HCT116 (cell line): ENCODE measurements at places on chromosomes 12 and 14.

DNA sequence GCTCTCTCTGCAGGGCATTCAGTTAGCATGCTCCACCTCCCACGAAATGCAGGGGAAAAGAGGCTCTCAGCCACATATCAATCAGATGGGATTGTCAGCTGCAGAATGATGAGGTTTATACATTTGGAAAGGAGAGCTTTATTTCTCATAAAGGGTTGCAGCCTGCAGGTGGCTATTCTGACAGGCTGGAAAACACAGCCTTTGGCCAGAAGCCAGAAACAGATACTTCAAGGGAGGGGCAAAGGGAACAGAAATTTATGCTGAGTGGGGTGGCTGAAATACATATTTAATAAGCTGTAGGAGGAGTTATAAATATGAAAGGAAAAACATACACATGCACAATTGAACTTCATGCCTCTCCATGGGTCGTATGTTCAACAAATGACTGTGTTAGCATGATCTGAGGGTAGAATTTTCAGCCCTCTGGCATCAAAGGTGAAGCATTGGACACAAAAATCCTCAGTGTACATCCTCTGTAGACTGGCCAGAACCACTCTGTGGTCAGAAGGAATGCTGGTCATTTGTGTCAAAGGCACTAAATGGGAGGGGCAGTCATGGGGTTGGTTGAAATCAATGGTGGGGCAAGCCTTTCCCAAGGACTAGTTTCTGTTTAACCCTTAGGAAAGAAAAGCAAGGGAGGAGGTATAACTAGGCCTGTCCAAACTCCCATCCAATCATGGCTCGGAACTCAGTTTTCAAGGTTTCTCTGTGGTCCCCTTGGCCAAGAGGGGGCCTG, 62.4 kb downstream of the TMX1 start:
- DNase-seq, result no peak
- no peak overlapping the region for H3K4me3 ChIP-seq
- no peak overlapping the region for H3K27ac ChIP-seq
- H3K4me1 ChIP-seq, result peaks cover 6% of the 10 kb centered on the region
- H3K27me3 ChIP-seq, result no peaks in the 10 kb centered on the region
- H3K36me3 ChIP-seq, result no peaks in the 10 kb centered on the region

DNA sequence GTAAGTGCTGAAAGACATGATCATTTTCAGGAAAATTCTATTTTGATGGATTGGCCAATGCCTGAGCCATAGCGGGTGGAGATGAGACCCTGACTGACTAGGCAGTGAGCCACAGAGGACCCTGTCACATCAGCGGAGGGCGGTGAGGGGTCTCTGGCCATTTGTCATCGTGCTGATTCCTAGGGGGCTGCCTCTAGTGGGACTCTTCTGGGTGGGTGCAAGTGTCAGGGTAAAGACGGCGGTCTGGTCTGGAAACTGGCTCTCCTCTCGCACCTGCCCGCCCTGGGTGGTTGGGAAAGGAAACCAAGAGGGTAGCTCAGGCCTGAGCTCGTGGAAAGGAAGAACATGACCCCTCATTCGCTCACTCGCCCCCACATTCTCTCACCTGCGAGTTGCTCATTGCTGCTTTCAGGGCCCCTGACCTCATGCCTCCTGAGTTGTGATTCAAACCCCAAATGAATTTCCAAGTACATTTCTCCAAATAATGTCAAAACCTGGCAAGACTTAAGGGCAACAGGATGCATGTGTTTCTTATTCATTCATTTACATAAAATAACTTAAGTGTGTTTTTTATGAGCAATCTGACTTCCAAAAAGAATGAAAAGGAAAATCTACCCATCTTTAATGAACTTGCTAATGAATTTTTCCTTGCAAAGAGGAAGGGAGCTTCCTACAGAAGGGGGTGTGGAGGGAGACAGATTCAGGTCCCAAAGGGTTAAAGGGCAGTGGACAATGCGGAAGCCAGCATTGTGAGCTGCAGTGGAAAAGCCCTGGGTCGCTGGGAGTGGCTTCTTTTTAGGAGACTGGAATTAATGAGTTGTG, 12.8 kb downstream of the MEG3 start:
- H3K36me3 ChIP-seq, result no peaks in the 10 kb centered on the region
- no peak overlapping the region for H3K4me3 ChIP-seq
- DNase-seq, result no peak
- no peaks in the 10 kb centered on the region for H3K27me3 ChIP-seq
- no peak overlapping the region for H3K27ac ChIP-seq
- no peaks in the 10 kb centered on the region for H3K4me1 ChIP-seq

- H3K27ac ChIP-seq, result no peak overlapping the region
- H3K27me3 ChIP-seq, result no peaks in the 10 kb centered on the region
- H3K4me1 ChIP-seq, result peaks cover 11% of the 10 kb centered on the region
Measured at GRCh38 chr12:91127306-91127705, 16.0 kb upstream of the LUM start.

GRCh38 chr14:22252686-22253085, 336.3 kb downstream of the DAD1 start:
- no peaks in the 10 kb centered on the region for H3K4me1 ChIP-seq
- no peak overlapping the region for H3K27ac ChIP-seq
- DNase-seq, result no peak
- no peaks in the 10 kb centered on the region for H3K36me3 ChIP-seq
- H3K27me3 ChIP-seq, result peaks cover 29% of the 10 kb centered on the region

DNA sequence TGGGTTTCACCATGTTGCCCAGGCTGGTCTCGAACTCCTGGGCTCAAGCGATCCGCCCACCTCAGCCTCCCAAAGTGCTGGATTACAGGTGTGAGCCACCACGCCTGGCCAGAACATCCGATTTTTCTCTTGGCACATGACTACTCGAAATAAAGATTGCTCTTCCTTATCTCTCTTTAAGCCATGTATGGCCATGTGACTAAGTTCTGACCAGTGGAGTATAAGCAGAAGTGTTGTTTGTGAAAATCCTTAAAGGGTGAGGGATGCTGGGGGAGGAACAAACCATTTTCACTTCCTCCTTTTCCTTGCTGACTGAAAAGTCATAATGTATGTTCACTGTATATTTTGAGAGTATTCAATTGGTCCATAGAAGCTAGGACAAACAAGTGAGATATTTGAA, 50.7 kb upstream of the ATF7IP start:
- peaks cover 4% of the 10 kb centered on the region; the same call in 1 of the 2 replicates for H3K4me1 ChIP-seq
- H3K27me3 ChIP-seq, result no peaks in the 10 kb centered on the region
- no peak for DNase-seq
- H3K4me3 ChIP-seq, result no peak overlapping the region

DNA sequence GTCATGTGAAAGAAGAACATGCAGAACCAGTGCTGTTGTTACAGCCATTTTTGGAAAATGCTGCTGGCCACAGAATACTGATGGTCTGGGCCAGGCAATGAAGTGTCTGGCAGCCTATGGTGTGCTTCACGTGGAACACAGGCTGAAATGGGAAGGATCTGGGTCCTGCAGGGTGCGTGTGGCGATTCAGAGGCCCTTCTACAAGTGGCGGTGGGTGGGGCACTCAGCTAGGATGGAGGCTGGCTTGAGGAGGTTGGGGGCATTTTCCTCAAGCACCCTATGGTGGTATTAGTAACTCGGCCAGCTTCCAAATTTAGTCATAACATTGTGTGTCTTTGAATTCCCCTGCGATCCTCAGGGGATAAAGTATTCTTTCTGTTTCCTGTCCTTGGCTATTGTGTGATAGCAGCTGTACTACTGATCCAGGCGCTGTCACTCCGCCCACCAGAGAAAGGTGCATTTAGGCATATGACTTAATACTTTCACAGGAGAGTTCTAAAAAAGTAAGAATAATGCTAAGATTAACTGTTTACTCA, 9.2 kb upstream of the RAD52 start:
- no peaks in the 10 kb centered on the region for H3K4me1 ChIP-seq
- DNase-seq, result no peak
- no peaks in the 10 kb centered on the region for H3K27me3 ChIP-seq
- no peaks in the 10 kb centered on the region for H3K36me3 ChIP-seq
- no peak overlapping the region for H3K4me3 ChIP-seq
- H3K27ac ChIP-seq, result no peak overlapping the region

DNA sequence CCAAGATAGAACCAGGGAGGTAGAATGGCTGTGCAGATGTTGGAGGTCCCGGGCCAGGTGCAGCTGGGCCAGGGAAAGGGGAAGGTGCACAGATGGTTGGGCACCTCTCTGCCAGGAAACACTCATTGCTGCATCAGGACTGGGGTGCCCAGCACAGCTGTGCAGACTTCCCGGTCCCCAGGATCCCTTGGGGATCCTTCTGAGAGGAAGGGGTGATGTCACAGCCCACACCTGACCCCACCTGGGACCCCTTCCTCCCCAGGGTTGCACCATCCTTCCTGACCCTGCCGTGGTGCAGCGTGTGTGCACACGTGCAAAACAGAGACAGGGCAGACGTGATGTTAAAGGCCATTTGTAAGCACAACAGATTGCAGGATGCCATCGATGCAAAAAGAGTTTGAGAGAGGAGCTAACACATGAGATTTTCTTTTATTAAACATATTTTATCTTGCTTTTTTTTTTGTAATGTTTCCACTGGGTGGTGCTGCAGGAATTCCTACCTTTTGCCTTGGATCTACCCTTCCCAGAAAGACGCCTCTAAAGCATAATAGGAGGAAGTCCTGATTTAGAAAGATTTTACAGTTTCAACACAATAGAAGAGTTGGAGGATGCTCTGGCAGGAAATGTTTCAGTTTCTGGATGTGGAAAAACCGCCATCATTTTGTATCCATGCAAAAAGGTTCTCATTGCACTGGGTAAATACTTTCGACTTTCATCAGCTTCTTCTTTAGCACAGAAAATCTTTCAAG, 14.8 kb downstream of the ELK3 start:
- DNase-seq, result no peak
- H3K4me1 ChIP-seq, result no peaks in the 10 kb centered on the region
- H3K27ac ChIP-seq, result no peak overlapping the region
- H3K27me3 ChIP-seq, result no peaks in the 10 kb centered on the region
- H3K4me3 ChIP-seq, result no peak overlapping the region

DNA sequence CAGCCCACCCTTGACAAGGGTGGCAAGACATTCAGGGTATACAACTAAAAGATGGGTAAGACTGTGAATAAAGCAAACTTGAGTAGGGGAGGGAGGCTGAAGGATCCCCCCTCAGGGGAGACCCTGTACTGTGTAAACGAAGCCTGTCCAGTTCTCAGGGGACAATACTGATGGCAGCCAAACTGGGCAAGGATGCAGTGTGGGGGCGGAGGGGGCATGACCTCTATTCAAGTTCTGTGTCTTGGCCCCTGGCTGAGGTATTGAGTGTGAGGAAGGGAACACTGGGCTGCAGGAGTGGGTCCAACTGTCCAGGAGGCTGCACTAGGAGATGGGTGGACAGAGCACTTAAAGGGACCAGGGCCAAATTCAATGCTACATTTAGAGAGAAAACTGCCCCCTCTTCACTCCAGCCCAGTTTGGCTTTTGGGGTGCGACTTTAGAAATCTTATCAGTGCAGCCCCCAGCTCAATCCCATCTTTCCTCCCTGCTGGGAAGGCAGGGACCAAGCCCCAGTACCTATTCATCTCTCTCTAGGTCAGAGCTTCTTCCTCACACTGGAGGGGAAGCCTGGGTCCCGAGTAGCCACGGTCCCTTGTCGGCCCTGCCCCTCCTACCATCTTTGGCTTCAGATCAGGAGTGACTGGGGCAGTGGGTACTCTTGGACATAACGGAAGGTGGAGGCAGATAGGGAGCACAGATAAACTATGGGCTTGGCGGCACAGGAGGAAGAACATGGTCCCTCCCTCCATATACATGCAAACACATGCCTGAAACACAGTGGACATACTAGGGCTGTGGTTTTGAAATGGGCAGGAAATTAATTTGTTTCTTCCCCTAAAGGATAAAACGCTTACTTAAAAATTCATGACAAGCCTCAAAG, 11.8 kb downstream of the SLC39A5 start:
- peaks cover 28% of the 10 kb centered on the region for H3K36me3 ChIP-seq
- H3K4me3 ChIP-seq, result no peak overlapping the region
- H3K27me3 ChIP-seq, result no peaks in the 10 kb centered on the region
- H3K27ac ChIP-seq, result no peak overlapping the region
- H3K4me1 ChIP-seq, result no peaks in the 10 kb centered on the region
- DNase-seq, result no peak

- H3K36me3 ChIP-seq, result no peaks in the 10 kb centered on the region
- H3K4me3 ChIP-seq, result no peak overlapping the region
- H3K27ac ChIP-seq, result no peak overlapping the region
- no peaks in the 10 kb centered on the region for H3K27me3 ChIP-seq
- no peak for DNase-seq
Measured at GRCh38 chr12:79115743-79116142, 251.2 kb downstream of the SYT1 start.

GRCh38 chr12:97112136-97112535, 205.1 kb downstream of the NEDD1 start:
- no peaks in the 10 kb centered on the region for H3K36me3 ChIP-seq
- no peak overlapping the region for H3K4me3 ChIP-seq
- no peak for DNase-seq
- H3K27ac ChIP-seq, result no peak overlapping the region

- peaks cover 43% of the 10 kb centered on the region for H3K27me3 ChIP-seq
- no peak for DNase-seq
- no peak overlapping the region for H3K27ac ChIP-seq
- no peaks in the 10 kb centered on the region for H3K36me3 ChIP-seq
- no peak overlapping the region for H3K4me3 ChIP-seq
- no peaks in the 10 kb centered on the region for H3K4me1 ChIP-seq
Measured at GRCh38 chr12:114140576-114140975, 174.5 kb upstream of the RBM19 start.

DNA sequence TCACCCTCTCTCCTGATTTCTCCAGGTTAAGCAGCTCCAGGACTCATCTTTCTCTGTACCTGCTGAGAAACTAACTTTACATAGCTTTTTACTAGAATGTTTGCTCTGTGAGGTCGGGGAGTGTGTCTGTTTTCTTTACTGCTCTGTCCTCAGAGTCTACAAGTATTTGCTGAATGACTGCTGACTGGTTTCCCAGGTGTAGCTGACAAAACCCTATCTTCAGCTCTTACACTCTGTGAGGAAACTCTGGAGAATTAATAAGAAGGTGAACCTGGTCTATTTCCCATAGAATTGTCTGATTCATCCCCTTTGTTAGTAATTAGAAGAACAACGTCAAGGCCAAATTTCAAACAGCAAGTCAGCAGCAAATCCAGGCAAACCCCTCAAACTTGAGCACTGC, 226.8 kb downstream of the ZFP36L1 start:
- H3K4me1 ChIP-seq, result peaks cover 58% of the 10 kb centered on the region
- H3K27ac ChIP-seq, result peak overlapping the region; percentile 62
- no peak for DNase-seq
